Mesothelial cell of epicardium (in vitro differentiated cells): ENCODE measurements at places on chromosomes 7 and 10.

GRCh38 chr7:117146511-117146910 is 176.3 kb downstream of the WNT2 start:
- no peak for DNase-seq

DNA sequence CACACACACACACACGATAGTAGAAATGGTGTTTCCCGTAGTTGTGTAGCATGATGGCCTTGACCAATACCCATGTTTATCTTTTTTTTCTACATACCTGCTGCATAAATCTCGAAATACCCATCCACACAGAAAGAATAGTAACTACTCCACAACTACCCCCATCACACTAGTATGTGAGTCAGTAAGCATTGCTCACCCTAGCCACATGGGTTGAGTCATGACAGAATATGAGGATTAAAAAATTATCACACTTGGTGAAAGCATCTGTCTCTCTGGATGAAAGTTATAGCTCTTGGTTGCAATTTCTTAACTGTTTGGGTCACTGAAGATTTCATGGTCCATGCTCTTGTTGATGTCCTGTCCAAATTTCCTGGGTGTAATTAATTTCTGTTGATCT is 103.4 kb upstream of the MDFIC start:
- no peak for DNase-seq

- DNase-seq = no peak
Observed at GRCh38 chr7:101824440-101824839, 7.0 kb downstream of the CUX1 start.

- no peak for DNase-seq
Observed at GRCh38 chr10:2202401-2202800, 465.1 kb upstream of the ADARB2 start.

DNA sequence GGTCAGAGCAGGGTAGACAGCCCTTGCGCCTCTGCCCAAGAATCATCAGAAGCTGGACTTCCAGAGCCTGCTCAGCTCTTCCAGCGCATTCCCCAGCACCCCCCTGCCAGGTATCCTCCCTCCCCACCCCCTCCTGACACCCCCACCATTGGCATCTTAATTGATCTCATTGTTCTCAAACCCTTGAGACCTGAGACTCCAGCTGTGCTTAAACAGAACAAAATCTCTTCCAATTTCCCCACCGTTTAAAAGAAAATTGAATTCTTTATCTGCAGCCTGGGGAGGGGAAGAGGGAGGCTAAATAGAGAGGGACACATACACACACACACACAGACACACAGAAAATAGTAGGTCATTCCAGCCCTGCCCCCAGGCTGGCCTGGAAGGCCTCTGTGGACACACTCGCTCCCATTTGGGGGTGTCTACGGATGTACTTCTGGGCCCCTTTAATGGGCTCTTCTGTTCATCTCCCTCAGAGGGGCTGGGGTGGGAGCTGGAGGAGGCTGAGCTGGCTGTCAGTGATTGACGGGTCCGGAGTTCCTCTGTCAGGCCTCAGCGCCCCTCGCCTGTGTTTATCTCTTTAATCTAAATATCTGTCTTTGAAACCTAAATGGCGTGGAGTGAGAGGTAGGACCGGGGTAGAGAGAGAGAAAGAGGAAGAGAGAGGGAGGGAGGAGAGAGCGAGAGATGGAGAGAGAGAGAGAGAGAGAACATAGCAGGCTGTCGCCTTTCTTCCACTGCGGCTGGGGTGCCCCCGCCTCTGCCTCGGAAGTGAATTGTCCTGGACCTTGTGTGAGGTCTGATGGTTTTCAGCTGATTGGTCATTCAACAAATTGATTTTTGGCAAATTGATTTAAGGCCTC is 61.7 kb downstream of the C10orf105 start:
- no peak for DNase-seq

GRCh38 chr7:131555552-131556052 is 826 bp downstream of the PODXL start:
- DNase-seq = no peak

GRCh38 chr10:133154996-133155778 is 4.8 kb upstream of the KNDC1 start:
- DNase-seq = no peak

DNA sequence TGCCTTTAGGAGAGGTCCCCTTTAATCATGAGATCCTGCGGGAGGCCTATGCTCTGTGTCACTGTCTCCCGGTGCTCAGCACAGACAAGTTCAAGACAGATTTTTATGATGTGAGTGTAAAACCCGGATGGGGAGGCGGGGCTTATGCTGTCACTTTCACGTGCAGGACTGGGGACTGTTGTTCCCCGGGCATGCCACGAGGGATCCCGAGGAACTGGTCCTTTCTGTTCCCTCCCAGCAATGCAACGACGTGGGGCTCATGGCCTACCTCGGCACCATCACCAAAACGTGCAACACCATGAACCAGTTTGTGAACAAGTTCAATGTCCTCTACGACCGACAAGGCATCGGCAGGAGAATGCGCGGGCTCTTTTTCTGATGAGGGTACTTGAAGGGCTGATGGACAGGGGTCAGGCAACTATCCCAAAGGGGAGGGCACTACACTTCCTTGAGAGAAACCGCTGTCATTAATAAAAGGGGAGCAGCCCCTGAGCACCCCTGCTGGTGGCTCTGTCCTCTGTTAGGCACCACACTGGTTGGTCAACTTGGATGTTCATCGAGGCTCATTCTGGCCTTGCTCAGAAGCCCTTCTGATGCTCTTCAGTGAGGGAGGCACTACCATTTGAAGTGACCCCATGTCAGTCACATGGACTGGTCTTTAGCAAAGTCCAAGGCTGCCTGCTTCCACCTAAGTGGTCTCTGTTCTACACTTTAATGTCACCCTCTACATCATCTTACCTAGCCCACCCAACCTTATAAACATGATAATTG is 2.8 kb downstream of the COPS6 start:
- no peak for DNase-seq

DNA sequence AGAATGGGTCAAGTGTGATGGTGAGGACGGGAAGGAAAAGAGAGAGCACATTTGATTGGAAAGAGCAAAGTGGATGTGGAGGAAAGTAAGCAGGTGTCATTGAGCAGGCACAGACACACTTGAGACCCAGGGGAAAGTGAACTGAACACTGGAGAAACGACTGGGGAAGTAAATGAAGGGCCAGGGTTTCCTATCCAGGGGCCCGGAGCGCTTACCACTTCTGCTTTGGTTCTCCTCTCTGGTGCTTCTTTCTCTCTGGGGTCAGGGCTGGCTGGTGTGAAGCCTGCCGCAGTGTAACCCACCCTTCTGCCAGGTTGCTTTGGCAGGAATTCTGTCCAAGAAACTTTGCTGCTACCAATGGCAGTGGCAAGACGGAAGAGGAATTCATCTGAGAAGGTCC is 219.3 kb downstream of the SKAP2 start:
- no peak for DNase-seq

GRCh38 chr10:32436215-32436614 is 9.7 kb upstream of the CCDC7 start:
- no peak for DNase-seq

DNA sequence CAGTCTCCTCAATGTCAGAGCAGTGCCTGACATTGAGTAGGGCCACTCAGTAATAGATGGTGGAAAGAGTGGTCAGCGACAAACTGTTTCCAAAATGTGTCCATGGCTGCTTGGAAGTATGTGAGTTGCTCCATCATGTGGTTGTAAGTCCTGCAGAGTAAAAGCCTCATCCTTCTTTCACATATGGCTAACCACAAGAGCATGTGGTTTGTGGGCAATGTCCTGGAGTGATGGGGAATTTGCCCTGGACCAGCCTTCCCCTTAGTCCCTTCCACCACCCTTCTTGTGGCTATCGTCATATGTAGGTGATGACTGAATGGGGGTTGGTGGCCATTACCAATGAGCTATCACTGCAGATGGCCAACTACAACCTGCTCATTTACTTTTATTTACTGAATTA is 33.0 kb upstream of the PLXNA4 start:
- DNase-seq = no peak

GRCh38 chr10:89450901-89451300 is 36.5 kb downstream of the IFIT5 start:
- DNase-seq = no peak

DNA sequence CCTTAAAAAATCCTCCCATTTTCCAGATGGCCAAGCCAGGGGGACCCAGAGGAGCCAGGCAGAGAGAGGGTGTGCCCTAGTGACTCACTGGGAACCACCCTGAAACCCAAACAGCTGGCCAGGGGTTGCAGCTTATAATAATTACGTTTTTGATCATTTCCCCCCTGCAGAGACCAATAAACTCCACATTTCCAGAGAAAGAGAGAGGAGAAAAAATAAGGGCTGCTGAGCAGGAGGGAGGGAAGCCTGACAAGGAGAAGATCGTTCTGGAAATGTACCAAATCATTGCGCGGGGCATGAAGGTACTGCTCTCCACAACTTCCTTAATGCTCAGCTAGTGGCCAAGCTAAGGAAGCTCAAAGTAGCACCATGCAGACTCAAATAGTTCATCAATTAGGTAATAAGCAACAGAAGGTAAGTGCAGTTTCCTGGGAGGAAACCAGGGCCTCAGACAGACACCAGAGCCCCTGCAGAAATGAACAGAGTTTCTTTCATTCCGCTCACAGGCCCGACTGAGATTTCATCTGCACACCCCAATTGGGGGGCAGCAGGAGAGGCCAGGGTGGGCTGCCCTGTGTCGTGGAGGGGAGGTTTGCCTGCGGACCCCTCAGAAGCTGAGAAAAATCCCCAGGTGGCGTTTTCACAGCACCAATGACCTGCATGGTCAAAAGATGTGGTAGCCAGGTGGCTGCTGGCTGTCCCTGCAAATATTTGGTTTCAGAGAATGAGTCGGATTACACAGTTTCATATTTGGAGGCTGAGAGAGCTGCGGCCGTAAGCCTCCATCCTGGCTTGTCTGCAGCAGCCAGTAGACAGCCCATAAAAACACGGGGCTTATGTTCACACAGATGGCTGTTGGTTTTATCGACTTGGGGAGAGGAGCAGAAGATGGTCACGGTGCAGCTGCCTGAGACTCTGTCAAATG is 153.2 kb upstream of the LYZL2 start:
- DNase-seq = no peak

DNA sequence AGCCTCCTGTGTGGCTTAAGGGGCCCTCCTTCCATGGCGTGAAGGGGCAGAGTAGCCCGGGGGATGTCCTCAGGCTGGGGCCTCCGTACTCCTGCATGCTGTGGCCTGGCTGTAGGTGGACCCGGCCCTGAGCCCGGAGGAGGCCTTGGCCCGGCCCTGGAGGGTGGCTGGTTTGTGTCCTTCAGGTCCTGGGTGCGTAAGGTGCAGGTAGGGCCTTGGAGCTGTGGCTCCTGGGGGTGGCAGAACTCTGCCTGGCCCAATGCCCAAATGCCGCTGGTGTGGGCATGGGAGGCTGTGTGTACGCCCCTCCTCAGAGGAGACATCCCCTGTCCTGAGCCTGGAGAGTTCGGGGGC is 26.9 kb upstream of the AMZ1 start:
- no peak for DNase-seq

- DNase-seq = no peak
Observed at GRCh38 chr10:30701451-30702173, 72.1 kb upstream of the LYZL2 start.

DNA sequence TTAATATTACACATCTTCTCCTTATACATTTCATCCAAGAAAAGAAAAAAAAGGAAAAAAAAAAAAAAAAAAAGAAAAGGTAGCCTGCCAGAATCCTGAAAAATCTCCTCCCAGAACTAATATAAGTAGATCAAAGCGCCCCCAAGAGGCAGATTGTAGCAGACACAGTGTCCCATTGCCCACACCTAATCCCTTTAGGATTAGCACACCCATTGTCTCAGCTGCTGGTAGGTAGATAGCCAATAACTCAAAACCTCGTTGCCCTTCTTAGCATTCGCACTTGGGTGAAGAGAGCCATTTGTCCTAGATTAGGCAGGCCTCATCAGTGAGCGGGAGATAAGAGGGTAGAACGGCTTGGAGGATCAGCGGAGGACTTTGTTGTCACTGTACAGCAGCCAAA is 100.2 kb upstream of the SORCS1 start:
- DNase-seq = no peak

GRCh38 chr10:28215930-28216329 is 86.9 kb downstream of the MPP7 start:
- DNase-seq = no peak

- no peak for DNase-seq
Observed at GRCh38 chr10:83678850-83679249, 460.5 kb upstream of the GHITM start.

DNA sequence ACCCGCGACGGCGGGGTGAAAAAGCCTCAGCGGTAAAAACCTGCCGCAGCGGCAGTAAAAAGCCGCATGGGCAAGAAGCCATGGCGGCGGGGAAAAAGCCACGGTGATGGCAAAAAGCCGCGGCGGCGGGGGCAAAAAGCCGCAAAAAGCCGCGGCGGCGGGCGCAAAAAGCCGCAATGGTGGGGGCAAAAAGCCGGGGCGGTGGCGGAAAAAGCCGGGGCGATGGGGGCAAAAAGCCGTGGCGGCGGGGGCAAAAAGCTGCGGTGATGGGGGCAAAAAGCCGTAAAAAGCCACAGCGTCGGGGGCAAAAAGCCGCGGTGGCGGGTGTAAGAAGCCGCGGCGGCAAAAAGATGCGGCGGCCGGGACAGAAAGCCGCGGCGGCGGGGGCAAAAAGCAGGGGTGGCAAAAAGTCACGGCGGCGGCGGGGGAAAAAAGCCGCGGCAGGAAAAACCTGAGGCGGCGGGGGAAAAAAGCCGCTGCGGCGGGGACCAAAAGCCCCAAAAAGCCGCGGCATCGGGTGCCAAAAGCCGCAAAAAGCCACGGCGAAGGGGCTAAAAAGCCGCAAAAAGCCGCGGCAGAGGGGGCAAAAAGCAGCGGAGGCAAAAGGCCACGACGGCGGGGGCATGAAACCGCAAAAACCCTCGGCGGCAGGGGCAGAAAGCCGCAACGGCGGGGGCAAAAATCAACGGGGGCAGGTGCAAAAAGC is 488.5 kb downstream of the ZNF33B start:
- no peak for DNase-seq

GRCh38 chr10:60883187-60883586 is 60.8 kb downstream of the RHOBTB1 start:
- DNase-seq = no peak

- no peak for DNase-seq
Observed at GRCh38 chr7:155590215-155591018, 44.1 kb upstream of the CNPY1 start.

DNA sequence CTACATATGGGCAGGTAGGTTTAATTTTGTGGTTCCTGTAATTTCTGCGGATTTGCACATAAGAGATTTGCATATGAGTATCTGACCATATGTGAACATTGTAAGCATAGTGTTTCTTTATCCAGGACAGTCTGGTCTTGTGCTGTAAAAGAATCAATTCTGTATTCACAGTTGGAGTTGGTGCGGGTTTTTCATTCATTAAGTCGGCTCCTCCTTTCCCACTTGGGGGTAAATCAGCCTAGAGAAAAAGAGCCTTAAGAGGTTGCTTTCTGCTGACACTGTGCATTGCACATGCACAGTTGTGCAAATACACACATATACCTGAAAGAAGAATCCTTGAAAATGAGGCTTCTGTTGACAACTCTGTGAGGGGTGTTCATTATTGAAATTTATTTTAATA is 6.1 kb upstream of the CYP26C1 start:
- DNase-seq = no peak

DNA sequence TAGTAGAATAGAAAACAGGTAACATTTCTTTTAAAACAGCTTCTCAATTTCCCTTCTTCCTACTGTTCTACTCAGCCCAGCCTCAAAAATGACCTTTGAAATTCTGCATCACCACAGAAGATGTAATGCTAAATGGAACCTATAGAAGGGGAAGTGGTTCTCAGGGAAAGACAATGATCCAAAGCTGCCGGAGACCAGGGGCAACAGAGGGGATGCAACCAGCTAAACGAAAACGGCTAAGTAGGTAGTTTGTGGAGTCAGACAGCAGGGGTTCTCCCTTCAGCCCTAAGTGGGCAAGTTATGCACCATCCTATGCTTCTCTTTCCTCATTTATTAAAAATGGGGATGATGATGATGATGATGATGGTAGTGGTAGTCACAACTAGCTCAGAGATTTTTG is 214.3 kb downstream of the ELMO1 start:
- DNase-seq = no peak

- no peak for DNase-seq
Observed at GRCh38 chr10:75776738-75777504, 345.5 kb downstream of the LRMDA start.
